ENCODE measurements at places on chromosomes 2 and 18.

DNA sequence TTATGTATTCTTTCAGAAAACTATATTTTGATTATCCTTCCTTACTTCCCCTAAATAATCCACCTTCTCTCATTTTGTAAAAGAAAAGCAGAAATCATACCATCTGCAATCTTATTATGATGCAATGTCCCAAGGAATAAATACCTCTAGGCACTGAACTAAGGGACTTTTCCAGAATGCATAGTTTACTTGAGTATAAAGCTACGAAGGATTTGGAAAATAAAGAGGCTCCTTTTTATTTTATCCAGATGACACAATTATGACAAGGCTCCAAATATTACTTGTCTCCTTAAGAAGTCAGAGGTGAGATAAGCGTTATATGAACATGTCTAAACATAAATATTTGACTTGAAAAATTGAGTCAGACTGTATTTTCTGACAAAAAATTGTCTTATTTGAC lies 72.1 kb downstream of the COL3A1 start:
- DNase-seq = no peak

DNA sequence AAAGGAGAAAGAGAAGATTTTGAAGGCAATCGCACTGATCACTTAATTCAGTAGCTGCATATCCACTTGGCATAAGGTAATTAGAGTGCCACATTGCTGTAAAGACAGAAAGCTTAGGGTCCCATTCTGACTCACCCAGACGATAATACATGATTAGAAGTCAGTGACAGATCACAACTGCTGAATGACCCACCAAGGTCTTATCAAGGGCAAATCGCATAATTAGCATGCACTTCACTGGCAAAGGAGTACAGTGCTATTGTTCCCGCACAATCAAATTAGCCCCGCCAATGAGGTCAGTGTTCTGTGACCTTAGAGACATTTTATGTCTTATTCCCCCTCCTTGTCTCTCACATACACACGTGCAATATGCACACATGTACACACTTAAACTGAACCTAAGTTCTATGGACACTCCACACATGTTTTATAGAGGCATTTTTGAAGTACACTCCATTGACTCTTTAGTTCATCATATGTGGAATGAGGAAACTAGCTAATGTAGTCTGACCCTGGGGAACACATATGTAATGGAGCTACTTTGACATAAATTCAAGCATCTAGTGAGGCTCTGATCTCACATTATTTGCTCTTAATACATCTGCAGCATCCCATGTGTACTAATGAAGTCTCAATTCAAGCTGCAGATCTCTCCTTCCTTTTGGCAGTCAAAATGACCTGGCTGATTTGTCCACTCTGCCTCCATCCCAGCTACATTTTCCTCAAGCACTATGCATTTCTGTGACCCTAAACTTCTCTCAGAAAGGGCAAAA lies 673.8 kb upstream of the FANCL start:
- DNase-seq = no peak

DNA sequence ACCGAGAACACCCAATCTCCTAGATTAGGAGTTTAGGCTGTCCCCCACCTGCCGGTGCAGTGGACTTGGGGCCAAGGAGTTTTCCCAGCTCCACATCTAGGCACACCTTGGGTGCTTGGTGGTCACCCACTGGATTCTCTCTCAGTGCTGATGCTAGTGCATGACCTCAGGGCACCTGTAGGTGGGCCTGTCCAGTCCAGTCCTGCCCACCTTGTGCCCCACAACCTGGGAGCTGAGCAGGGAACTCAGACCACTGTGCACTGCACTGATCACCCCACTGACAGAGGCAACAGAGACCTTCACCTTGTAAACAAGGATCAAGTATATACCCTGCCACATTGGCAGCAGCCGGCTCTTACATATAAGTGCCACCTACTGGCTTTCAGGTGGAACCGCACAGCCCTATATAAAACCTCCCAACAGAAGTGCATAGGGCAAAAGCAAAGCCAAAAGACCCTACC lies 12.7 kb upstream of the CDH19 start:
- no peak for DNase-seq

GRCh38 chr2:65554765-65555591 lies 122.6 kb upstream of the SPRED2 start:
- peak; percentile 46 for DNase-seq

DNA sequence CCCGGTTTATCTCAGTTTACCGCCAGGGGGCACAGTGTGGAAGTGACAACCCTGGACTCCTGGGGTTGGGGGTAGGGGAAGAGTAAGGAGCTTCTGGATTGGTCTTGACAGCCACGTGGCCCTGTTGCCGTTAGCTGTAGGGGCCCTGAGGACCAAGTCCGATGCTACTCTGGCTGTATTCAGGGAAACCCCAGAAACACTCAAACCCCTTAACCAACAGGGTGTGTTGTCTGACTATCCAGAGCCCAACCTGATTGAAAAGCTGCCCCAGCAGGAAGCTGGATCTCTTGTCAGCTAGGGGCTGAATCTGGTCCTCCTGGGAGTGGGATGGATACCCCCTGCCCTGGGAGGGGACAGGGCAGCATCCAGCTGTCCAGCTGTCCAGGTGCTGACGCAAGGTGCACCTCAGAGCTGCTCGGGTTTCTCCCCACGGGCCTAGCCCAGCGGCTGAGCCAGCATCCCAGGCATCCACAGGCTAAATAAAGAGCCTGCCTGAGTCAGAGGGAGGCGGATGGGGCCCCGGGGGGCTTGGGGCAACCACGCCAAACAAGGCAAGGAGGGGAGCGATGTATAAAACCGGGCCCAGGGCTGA lies 3.1 kb upstream of the GMPPA start:
- peak; percentile 79 for DNase-seq

DNA sequence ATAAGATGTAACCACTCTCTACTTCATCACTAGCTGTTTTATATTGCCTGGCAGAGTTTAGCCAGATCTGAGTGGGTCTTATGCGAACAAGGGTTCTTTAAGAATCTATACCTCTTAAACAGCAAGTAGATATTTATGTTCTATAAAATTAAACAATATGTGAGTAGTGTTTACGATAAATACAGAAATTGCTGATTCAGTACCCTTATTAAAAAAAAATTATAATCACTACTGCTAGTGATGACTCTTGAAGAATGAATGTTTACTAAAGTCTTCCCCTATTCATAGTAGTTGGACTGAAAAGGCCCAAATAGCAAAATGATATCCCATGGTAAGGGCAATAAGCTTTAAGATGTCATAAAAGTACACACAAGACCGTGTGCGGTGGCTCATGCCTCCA lies 98.7 kb upstream of the DTNB start:
- DNase-seq = no peak

DNA sequence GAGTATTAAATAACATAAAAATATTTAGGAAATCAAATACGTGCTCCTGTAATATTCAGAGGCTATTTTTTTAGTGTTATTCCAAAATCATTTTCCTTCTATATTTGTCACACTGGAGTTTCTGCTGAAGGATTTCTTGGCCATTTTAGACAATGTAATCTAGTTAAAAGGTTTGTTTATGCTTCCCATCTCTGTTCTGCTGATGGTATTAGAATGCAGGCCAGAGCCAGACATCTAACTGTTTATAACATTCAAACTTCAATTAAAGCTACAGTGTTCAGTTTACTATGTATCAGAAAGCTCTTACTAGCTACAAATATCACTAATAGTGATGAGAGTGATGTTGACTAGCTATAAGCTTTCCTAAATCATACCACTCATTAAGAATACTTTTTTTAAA lies 7.9 kb downstream of the MBD5 start:
- DNase-seq = no peak

- no peak for DNase-seq
Observed at GRCh38 chr2:15789381-15790062, 150.8 kb upstream of the MYCN start.

DNA sequence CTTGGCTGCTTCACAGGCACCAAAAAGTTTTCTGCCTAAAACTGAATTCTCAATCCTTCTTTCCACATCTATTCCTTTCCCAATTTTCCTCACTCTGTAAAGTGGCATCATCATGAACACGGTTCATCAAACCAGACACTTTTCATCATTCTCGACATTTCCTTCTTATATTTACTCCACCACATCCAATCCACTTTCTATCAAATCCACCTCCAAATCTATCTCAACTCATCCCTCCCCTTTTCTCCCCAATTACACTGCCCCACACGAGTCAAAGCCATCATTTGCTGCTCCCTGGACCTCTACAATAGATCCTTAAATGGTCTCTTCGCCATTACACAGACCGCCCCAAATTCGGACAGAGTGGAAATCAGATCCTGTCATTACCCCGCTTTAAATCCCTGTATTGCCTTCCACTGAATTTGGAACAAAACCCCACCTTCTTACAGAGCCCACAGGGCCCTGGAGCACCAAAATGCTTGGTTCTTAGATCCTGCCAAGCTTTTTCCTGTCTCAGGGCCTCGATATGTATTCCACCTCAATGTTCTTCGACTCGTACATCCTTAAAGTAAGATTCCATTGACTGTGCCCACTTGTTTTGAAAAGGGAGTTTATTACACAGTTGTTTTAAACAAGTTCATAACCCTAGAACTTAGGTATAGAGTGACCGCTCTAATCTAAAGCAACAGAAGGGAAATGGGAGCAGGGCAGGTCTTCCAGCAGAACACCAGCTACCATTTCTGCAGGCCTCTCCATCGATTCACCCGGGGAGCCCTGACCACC lies 856 bp downstream of the ACAA2 start:
- DNase-seq = no peak

- DNase-seq = no peak
Observed at GRCh38 chr18:26414901-26415440, 133.4 kb downstream of the KCTD1 start.

- DNase-seq = no peak
Observed at GRCh38 chr18:44062345-44062744, 618.3 kb upstream of the SETBP1 start.

GRCh38 chr2:139122711-139123158 lies 342.5 kb upstream of the NXPH2 start:
- no peak for DNase-seq

GRCh38 chr18:35581546-35581897 lies at the start of gene GALNT1:
GALNT1 (plus strand) TSS chr18:35581740; CDS start chr18:35654663, 72,923 bp downstream.
- no peak for DNase-seq

- DNase-seq = peak; percentile 9
Observed at GRCh38 chr2:108911401-108911800, 77.6 kb downstream of the EDAR start.

DNA sequence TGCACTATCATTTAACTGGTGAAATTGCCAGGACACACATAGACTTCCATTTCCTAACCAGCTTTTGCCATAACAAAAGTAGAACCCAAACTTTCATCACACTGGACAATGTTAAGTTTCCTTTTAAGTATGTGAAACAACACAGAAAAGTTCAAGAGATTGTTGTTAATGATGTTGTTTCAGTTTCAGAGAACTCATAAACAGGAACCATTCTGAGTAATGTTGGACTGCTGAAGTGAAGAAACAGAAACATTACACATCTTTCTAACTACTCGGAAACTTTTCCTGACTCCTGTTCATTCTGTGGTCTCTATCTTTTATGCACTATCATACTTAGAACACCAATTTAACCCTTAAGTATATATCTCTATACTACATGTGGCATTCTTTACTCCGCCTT lies 179.2 kb downstream of the RIT2 start:
- DNase-seq = no peak

- no peak for DNase-seq
Observed at GRCh38 chr18:1232867-1233266, 328.2 kb downstream of the ADCYAP1 start.

- no peak for DNase-seq
Observed at GRCh38 chr2:16626997-16627605, 38.5 kb downstream of the CYRIA start.

DNA sequence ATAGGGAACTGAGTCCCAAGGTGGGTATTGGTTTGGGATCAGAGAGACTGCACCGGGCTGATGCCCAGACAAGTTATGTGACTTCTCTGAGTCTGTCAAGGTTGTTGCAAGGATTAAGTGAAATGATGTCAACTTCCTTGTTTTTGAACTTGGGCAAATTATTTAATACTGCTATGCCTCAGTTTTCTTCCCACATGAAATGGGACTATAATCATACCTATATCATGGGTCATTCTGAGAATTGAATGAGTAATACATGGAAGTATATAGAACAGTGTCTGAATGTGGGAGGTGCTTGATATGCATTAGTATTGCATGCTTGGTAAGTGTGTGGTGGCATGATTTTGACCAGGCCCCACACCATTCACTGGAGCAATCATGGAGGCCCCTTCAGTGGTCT lies 99.0 kb downstream of the PRKCE start:
- no peak for DNase-seq

GRCh38 chr2:217075268-217076057 lies 215.6 kb upstream of the TNP1 start:
- DNase-seq = no peak

DNA sequence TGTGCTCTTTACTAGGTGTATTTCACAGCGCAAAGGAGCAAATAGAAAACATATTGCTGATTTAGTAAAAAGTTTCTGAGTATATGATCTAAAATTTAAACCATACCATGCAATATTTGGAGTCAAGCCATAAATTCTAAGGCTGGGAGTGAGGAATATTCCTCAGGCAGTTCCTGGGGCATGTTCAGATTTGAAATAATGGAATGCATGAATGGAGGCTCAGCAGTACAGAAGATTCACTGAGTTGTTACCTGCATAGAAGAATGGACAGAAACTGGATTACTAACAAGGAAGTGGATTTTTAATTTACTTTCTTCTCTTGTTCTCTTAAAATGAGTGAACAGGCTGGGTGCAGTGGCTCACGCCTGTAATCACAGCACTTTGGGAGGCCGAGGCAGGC lies 441.0 kb upstream of the MAP2 start:
- no peak for DNase-seq

- peak; percentile 60 for DNase-seq
Observed at GRCh38 chr2:240820607-240821428, 799 bp upstream of the KIF1A start.

GRCh38 chr2:36530983-36531354 lies 67.0 kb downstream of the FEZ2 start:
- no peak for DNase-seq

GRCh38 chr2:134231965-134232340 lies 21.9 kb upstream of the MGAT5 start:
- DNase-seq = no peak

GRCh38 chr2:113158884-113159553 lies 14.8 kb upstream of the PSD4 start:
- DNase-seq = no peak

DNA sequence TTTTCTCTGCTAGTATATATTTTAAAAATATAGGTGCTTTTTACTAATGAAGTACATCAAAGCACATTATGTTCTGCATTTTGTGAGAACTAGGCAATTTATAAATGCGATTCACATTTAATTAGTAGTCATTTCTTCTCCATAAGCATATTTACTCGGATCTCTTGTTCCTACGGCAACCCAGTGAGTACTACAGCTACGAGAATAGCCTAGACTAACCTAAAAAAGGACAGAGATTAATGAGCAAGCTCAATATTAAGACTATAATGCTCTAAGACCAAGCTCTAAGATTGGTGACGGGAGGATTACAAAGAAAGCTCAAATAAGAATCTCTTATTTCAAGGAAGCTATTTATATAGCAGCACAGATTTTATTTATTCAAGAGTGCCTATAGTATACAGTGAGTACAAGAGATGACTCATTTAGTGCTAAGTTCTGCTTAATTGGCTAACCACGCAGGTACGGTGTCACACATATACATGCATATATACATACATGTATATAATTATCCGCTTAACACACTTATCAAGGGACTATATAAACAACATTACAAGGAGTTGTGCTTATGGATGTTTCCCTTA lies 364.7 kb downstream of the GPD2 start:
- DNase-seq = no peak
